Lower lobe of right lung (tissue), 2 donors: ENCODE measurements at places on chromosomes 7 and 10. TPM values are rescaled to one million over a fixed set of nuclear protein-coding genes. Genes with fewer than 3 reads are reported as not detected.

- no peak for DNase-seq
Measured at GRCh38 chr7:130363026-130363847, 17.1 kb upstream of the CPA1 start.

GRCh38 chr7:158204453-158204852 lies 383.2 kb downstream of the PTPRN2 start:
- no peak for DNase-seq

DNA sequence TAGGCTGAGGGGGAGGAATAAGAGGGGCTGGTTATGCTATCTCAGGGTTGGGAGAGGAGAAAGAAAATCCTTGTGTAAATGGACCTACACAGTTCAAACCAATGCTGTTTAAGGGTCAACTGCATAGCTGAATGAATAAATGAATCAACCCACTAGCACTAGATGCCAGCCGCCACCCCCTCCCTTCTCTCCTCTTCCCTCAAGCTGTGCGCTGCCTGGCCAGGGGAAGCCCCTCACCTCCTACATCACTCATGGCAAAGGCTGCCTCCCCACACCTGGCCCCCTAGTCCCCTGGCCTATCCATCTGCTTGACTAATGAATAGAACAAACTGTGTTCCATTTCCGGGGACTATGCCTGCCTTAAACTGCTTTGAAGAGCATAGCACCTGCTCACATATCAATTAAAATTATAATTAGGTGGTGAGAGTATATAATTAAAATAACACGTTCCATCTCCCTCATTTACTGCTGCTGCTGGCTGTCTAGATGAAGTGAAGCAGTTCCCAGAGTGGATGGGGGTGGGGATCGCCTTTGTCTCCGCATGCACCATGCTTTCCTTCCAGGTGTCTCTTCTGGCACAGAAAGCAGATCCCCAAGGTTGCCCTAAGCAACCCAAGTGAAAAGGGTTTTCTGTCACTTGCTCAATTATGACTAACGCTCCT lies 32.6 kb downstream of the GRID1 start:
- peak; percentile 22 for DNase-seq

GRCh38 chr7:44580945-44581878 lies 819 bp downstream of the TMED4 start:
- no peak for DNase-seq

- peak; percentile 75 for DNase-seq
Measured at GRCh38 chr10:79202188-79203013, 133.6 kb downstream of the ZMIZ1 start.

GRCh38 chr7:81932936-81933335 lies 163.1 kb upstream of the HGF start:
- DNase-seq, result no peak

GRCh38 chr7:70479153-70480021 lies 652.6 kb upstream of the GALNT17 start:
- no peak for DNase-seq

DNA sequence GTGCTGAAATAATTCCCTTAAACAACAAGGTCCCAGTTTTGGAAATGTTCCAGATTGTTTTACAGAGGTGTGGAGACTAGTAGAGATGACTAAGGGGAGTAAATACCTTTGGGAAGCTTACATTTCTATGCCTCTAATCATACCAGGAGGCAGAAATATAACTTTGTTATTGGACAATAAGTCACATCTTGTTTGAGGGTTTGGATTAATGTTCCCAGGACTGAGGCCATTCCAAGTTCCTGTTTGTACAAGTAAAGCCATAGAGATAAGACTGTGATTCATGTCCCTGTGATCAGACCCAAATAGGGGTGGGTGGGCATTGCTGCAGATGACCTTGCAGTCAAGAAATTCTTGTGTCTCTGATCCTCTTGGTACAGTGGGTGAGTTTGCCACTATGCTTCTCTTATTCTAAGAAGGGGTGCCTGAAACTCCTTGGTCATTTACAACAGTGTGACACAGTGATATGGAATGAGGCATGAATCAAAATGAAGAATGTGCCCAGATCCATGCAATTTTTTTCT lies 508.3 kb downstream of the SORCS3 start:
- DNase-seq, result no peak

DNA sequence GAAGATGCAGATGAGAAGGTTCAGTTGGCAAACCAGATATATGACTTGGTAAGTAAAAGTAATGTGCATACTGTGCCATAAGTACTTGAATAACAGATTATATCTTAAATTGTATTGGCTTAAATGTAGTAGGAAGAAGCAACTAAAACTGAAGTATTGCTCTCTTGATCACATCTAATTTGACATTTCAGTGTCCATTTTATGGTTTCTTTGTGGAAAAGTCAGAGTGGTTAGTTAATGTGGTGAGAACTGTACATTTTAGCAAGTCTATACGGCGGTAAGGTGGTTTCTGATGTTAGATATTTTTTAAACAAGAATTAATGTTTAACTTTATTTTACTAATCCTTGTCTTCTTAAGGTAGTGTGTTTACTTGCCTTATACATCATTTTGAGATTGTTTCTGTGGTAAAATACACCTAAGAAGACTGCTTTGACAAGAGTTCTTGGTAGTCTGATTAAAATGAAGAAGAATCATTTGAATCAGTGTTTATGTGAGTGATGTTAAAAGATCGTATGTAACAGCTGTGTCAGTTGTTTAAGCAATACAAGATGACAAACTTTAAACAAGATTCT lies 5.1 kb downstream of the ING3 start:
- DNase-seq, result no peak

- no peak for DNase-seq
Measured at GRCh38 chr7:15836041-15836440, 149.6 kb upstream of the MEOX2 start.

DNA sequence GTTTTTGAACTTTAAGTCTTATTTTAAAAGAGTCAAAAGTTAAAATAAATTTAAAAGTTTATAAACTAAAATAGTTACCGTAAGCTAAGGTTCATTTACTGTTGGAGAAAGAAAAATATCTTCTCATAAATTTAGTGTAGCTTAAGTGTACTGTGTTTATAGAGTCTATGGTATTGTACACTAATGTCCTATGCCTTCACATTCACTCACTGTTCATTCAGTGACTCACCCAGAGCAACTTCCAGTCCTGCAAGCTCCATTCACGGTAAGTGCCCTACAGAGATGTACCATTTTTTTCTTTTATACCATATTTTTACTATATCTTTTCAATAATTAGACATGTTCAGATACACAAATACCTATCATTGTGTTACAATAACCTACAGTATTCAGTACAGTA lies 97.6 kb downstream of the PTN start:
- no peak for DNase-seq

- no peak for DNase-seq
Measured at GRCh38 chr10:16867556-16867955, 50.3 kb upstream of the RSU1 start.

DNA sequence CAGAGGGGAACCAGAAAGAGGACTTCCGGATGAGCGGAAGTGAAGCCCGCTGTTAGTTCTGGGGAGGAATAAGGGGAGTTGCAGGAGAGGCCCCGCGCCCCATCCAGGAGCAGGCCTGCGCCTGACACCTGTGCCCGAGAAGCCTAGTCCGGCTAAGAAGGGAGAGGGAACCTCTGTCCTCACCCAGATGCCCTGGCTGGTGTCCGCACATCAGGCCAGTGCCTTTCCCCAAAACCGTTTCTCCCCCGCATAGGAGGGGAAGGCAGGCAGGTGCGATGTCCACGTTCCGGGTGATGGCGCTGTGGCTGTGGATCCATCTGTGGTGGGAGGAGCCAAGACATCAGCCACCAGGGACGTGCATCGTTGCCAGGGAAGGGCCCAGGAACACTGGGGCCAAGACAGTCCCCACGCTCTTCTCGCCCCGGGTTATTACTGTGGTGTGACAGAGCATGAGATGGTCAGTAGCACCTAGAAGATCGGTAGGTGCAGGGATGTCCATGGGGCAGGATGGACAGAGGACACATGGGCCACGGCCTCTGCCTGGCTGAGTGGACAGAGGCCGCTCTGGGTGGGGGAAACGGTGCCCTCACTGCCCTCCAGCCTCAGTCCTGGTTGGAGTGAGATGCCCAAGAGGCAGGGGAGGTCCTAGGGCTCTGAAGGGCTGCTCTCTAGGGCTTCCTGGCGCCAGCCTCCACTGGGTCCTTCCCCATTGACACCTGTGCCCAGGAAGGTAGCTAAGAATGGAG lies 262.7 kb downstream of the CELF2 start:
- no peak for DNase-seq

DNA sequence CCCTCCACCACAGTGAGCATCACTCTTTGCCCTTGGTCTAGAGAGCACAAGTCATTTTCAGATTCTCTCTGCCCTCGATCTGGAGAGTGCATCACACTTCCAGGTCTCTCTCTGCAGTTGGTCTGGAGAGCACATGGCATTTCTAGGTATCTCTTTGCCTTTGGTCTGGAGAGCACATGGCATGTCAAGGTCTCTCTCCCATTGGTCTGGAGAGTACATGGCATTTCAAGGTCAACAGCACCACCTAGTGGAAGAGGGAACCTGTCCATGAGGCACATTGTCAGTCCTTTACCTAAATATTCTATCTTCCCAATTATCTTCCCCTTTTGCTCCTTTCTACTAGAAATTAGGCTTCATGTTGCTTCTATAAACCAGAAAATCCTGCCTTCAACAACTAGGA lies 1139.4 kb downstream of the XPNPEP1 start:
- DNase-seq, result no peak

C10orf53 gene
- not detected for total RNA-seq

CYTH3 gene
- total RNA-seq, result 26.1 TPM

MYL10 gene
- total RNA-seq, result not detected

MRC1 gene
- total RNA-seq, result 529 TPM

HOXA9 gene
- 1.7 TPM for total RNA-seq

GNG11 gene
- 23.2 TPM for total RNA-seq

DRGX gene
- not detected for total RNA-seq

ZNF503 gene
- total RNA-seq, result 28.3 TPM

PUS7 gene
- 8.4 TPM for total RNA-seq

ADAM12 gene
- total RNA-seq, result 0.92 TPM

ELN gene
- total RNA-seq, result 83.3 TPM

GDF2 gene
- total RNA-seq, result not detected
